ENCODE measurements at places on chromosomes 12 and 14. TPM values are rescaled to one million over a fixed set of nuclear protein-coding genes. Genes with fewer than 3 reads are reported as not detected.

TOMM20L gene
- not detected for total RNA-seq

DNA sequence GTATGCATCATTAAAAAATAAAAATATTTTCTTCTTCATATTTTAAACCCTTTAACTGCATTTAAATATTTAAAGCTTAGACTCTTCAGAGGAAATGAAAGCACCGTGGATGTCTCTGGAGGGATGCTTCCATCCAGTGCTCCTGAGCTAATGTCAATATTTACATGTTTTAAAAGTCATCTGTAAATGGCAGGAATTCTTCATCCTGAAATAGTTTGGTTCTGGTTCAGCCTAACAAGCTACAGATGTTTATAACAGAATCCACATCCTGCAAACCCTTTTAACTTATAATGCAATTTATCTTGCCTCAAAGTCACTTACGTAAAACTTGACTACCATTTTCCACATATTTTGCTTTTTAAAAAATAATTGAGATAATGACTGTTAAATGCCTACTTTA lies 1207.3 kb downstream of the SLC16A7 start:
- no peak for DNase-seq

KERA gene
- total RNA-seq, result not detected

- no peak for DNase-seq
Measured at GRCh38 chr12:58459191-58459590, 461.1 kb downstream of the LRIG3 start.

DNA sequence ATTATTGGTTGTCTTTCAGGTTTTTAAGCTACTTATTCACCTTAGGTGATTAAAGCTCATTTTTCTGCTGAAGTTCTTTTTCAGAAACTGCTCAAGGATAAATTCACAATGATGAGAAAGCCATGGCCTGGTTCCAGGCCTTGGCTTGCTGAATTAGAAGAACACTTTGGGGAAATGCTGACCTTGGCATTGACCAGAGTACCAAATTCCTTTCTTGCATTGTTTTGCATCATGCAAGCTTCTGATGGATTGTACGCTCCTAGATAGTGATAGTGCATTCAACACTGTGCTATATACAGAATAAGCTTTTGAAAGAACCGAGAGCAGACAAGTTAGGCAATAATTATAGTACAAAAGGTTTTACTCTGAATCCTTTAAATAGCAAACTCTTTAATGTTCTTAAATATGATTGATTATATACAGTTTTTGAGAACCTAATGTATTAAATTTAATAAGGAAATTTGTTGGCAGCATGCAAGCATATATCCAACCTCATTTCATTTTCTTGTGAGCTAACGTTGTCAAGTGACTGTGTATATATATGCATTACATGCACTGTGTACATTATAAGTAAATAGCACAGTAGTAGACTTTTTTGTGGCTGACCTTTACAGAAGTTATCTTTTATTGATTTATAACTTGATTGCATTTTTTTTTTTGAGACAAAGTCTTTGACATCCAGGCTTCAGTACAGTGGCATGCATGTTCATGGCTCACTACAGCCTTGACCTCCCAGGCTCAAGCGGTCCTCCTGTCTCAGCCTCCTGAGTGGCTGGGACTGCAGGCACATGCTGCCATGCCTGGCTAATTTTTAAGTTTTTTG lies 99.2 kb downstream of the DIP2B start:
- DNase-seq, result peak; percentile 28

Measured in tibial nerve (tissue), 4 donors.